ENCODE measurements at places on chromosomes 3 and 15.

DNA sequence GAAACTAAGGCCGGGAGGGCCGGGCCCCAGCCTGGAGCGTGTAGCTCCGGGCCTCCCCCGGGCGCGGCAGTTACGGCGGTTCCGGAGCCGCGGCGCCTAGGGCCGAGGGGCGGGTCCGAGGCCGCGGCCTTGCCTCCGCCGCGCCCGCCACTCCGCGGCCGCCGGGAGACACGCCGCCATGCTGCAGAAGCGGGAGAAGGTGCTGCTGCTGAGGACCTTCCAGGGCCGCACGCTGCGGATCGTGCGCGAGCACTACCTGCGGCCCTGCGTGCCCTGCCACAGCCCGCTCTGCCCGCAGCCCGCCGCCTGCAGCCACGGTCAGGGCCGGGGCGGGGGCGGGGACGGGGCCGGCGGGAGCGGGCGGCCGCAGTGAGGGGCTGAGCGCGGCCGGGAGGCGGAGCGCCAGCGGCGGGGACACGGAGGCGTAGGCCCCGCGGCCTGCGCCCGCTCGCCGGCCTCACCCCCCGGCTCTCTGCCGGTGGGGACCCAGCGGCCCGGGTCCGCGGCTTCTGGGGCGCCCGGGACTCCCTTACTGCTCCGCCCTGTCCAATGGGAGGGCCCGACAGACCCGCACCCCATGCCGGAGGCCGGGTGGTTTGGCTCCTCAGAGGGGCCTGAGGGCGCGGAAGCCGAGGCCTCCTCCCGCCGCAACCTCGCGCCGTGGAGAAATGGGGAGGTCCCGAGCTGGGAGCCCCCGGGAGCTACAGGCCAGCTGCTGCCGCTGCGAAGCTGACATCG lies at the start of gene DIS3L:
DIS3L (plus strand) TSS at position 150 of the 738 bp plus-strand sequence; CDS start at position 179, 29 bp downstream.
- DNase-seq: peak; percentile 35

DNA sequence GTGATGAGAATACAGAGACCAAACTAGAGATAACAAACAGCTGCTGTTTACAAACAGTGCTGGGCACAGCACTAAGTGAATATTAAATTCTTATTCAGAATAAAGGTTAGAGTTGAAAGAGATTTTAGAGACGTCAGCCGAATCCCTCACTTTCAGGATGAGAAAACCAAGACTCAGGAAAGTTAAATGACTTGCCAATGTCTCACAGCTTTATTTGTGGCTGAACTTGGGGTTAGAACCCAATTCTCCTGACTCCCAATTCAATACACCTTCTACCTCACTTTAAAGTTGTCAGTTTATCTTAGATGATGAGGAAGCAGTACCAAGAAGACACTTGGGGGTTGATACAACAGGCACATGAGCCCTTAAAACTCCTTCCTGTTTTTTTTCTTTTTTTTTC lies 180.9 kb downstream of the GAP43 start:
- DNase-seq: no peak

DNA sequence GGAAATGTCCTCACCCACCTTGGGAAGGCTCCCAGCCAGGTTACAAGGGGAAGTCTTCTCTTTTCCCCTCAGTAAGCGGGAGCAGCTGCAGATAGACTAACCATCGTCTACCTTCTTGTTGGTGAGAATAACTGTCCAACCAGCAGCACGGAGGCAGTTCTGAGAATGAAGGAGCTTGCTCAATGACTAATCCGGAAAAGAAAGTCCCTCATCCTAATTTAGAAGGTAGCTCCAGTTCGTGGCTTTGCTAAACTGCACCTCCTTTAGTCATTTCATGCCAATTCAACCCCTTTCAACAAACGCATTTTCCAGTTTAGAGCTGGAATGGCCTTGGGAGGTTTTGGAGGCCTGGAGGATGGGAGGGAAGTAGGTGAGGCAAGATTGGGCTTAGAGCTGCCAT lies 527.4 kb upstream of the PROK2 start:
- no peak for DNase-seq

DNA sequence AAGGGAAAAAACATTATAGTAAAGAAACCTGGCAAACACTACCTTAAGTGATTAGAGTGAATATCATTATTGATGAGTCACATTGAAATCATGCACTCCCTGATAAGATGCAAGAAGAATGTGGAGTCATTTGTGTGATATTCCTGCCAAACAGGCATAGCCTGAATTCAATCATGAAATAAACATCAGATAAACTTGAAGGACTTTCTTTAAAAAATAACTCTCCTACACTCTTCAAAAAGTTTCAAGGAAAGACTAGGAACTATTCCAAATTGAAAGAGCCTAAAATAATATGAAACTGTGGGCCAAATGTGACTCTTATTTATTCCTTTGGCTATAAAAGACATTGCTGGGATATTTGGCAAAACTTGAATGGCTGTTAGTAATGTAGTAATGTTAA lies 625.7 kb upstream of the LMCD1 start:
- DNase-seq: no peak

DNA sequence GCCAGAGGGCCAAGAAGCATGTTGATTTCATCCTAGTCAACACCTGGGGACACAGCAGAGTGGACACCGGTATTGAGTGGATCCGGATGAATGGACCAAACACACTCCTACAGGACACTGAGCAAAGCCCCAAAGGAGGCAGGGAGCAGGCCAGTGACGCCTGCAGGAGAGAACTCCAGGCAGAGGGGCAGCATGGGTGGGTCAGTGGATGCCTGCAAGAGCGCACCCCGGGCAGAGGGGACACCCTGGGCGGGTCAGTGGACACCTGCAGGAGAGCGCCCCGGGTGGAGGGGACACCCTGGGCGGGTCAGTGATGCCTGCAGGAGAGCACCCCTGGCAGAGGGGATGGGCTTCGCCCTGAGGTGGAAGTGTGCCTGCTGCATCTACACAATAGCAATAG lies 27.6 kb upstream of the HRH1 start:
- no peak for DNase-seq

- no peak for DNase-seq
These were observed 9.1 kb downstream of the VPS8 start for GRCh38 chr3:184821034-184821433.

- no peak for DNase-seq
These were observed at the start of gene GXYLT2 for GRCh38 chr3:72887705-72888545. GXYLT2 (plus strand) TSS chr3:72888046; CDS start chr3:72888234, 188 bp downstream.

GRCh38 chr3:143784446-143784845 lies 63.8 kb downstream of the SLC9A9 start:
- DNase-seq: no peak

DNA sequence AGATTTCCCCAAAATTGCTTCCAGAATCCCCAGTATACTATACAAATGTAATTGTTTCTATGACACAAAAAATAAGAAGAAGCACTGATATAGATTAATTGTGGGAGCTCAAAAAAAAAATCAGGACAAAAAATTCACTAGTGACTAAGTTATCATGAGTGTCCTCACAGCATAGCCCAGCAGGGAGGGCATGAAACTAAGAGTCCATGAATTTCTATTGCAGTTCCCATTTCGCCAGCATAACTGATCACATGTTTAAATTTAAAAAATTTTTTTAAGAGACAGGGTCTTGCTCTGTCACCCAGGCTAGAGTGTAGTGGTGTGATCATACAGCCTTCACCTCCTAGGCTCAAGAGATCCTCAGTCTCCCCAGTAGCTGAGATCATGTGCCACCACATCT lies 10.6 kb downstream of the NCEH1 start:
- DNase-seq: no peak

DNA sequence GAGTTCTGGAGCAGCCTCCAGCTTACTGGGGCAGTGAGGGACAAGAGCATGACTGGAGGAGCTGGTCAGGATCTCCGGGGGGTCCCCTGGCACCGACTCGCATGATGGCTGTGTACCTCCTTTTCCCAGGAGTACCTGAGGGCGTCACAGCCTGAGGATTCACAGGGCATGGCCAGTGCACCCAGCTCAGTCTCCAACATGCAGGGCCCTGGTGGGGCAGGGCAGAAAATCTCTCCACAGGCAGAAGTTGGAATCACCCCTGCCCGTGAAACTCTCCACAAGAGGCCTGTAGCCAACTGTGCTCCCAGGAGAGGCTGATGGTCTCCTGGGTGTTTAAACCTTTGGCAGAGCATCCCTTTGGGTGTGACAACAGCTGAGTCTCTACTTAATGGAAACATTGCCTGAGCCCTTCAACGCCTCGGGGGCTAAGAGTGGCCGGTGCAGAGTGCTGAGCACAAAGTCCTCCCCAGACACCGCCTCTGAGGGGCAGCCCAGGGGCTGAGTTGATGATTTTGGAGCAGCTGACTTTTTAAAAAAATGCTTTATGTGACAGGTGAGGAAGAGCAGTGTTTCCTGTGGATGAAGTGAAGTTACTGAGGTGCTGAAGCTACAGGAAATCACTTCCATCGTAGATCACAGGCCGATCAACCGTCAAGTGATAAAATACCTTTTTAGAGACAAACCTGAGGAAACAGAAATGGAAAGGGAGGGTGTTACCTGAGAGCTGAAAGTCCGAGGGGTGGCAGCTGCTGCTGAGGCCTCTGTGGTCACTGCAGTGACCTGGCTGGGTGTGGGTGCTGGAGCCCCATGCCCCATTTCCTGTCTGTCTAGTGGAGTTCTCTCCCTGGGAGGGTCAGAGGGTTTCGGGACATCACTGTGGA lies 21.9 kb upstream of the CXCR6 start:
- no peak for DNase-seq

DNA sequence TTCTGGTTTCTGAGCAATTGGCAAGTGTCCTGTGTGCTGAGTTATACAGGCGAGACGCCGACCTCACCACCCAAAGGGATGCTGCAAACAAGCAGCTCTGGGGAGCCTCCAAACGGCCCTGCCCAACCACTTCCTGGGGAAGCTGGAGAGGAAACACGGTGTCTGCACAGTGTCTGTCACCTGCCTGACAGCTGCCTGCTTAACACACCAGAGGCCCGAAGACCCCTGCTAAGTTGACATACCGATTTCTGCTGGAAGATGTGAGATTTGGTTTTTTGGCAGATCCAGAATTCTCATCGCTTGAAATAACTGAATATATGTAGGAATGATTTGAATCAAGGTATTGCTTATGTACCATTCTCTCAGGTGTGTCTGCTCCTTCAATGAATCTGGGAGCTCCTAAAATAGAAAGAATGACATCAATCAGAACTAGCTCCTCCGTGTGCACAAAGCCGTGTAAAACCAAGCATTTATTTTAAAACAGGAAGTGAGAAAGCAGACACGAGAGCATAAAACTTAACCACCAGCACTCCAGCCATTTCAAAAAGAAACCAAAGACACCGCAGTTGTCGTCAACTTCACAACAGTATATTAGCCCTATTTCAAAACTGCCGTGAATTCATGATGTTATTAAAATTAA lies 27.2 kb downstream of the LRRC2 start:
- DNase-seq: peak; percentile 24

GRCh38 chr15:78629716-78630065 lies 8.9 kb upstream of the CHRNA3 start:
- no peak for DNase-seq

DNA sequence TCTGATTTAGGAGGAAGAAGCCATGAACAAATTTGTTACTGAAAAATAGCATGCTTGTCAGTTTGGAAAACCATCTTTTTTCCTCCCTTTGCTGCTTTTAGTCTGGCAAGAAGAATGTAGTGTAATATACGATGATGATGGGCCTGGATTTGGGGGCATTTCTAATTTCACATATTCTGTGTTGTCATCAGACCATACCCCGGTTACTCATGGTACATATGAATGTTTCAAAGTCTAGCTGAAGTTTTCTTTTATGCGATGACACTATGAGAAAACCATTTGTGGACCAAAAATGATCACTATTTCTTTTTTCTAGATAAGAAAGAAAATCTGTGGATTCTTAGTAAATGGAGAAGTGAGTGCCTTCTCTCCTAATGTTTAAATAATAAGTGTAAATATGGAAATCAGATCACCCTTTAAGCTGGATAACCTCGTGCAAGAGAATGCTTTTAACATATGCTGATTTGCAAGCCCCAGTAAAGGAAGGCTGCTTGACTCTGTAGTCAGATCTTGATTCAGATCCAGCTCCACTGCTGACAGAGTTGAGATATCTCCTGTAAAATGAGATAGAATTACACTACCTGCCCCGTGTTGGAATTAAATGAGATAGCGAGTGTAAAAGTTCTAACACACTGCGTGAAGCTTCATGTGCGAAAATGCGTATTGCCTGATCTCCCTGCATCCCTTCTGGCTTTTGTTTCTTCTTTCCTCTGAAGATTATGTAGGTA lies 3.0 kb downstream of the MEF2A start:
- no peak for DNase-seq

- DNase-seq: no peak
These were observed 3.1 kb upstream of the MAP6D1 start for GRCh38 chr3:183828538-183828870.

DNA sequence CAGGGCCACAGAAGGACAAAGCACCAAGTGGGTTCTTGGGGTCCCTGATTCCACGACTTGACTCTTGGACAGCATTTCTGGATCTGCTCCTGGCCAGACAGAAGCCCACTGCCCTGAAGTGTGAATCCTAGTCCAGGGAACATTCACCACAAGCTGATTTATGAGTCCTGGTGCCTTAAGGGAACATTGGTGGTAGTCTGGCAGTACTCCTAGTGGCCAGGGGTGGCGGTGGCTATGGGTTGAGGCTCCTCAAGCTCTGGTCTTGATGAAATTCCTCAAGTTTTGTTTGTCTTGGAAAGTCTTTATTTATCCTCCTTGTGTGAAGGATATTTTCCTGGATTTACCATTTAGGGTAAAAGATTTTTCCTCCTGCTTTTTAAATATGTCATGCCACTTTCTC lies 307.5 kb downstream of the PYDC2 start:
- DNase-seq: no peak

GRCh38 chr15:96049766-96050165 lies 280.7 kb upstream of the NR2F2 start:
- no peak for DNase-seq
